C1 segment of cervical spinal cord (tissue), 14 donors: ENCODE measurements at places on chromosomes 5 and 9.

- DNase-seq = no peak
Observed at GRCh38 chr5:5363045-5363444, 59.4 kb upstream of the ICE1 start.

- DNase-seq = no peak
Observed at GRCh38 chr9:95725045-95725444, 150.4 kb upstream of the ERCC6L2 start.

DNA sequence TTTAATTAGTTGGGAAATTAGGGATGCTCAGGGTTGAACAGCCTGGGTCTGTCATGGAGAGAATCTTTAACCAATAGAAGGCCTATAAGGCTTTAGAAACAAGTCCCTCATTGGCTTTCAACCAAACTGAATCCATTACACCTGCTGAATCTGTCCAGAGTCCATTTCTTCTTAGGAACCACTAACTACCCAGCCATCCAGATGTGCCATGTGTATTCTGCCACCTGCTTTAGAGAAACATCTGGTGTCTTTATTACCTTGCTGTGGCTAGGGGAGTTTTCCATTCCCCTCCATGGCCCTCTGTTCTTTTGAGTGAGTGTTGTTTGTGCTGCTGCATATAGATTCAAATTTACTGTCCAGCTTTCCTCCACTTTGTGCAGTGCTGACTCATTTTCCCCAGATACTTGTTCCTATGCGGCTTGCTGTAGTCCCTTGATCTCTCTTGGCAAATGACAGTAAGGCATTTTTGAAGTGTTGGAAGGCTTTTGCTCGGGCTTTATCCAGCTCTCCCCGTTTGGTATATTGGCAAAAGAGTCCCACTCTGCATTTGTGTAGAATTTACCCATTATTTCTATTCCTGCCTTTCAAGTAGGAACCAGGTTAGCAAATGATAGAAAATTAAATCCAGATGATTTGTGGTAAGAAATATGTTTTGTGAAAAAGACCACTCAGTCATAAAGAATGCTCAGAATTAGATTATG is 54.6 kb downstream of the NLN start:
- no peak for DNase-seq

DNA sequence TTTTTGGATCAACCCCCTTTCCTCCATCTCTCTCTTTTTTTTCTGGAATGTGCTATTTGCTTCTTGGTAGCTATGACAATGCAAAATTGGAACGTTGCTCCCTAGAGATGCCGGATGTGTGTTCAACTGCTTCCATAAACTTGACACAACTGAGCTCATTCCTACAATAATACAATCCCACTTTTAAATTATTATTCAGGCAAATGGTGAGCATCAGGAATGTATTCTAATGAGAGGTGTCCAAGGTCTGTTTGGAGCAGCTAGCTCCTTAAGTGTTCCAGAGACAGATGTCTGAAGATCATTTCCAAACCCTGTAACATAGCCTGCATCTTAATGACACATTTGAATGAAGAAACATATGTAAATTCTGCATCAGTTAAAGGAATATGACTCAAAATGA is 518.4 kb downstream of the TAF11L14 start:
- no peak for DNase-seq

DNA sequence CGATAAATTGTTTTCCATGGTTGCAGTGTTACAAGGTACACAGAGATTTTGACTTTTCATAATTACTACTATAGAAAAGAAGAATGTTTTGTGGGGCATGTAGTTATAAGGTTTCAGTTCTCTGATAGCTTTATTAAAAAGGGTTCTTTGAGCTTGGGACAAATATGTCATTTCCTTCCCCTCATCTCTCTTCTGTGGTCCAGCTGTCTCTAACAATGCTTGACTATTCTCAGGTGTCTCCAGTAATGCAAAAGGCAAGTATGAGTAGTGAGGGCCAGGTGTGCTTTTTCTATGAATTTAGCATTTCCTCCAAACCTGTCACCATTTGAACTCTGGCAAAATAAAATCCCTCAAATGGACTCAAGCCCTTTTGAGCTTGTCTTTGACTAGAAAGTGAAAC is 84.3 kb downstream of the SLF1 start:
- no peak for DNase-seq

DNA sequence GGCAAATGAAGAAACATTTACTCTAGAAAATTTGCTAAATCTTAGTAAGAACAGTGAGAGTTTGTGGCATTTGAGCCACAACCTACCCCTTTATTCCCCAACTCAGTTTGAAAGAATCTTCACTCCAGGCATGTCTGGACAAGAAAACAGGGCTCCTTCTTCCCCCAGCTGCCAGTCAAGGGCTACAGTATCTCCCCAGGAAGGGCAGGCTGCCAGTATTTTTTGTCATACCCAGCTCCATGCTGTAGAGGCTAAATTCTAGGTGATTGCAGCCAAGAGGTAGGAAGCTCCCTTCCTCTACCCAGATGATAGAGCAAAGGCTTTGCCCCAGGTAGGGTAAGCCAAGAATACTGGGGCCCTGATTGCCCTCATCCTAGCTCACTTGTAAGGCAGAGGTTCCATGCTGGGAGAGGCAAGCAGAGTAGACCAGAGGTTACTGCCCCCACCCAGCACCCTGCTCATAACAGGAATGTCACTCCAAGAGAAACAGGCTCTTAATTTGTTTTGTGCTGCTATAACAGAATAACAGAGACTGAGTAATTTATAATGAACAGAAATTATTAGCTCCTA is 20.0 kb upstream of the GRPEL2 start:
- DNase-seq = no peak

DNA sequence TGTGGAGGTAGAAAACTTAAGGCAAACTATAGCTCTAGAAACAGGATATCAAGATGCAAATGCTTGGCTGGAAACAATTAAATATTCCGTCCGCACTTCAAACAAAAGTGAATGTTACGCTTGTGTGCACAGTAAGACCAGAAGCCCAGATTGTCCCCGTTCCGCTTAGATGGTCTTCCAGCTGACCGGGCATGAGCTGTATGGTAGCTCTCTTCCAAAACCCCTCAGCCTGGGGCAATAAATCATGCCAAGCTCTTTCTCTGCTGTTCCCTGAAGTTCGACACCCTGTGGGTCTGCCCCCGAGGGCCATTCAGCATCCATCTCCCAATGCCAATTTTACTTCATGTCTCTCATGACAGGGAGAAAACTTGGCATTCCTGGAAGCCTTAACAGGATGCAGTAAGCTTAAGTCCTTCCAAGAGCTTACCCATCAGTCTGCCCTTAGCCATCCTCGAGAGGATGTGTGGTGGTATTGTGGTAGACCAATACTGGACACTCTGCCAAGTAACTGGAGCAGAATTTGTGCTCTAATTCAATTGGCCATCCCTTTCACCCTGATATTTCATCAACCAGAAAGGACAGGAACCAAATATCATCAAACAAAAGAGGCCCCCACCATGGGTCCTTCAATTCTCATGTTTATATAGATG is 70.7 kb upstream of the RANBP6 start:
- DNase-seq = no peak

DNA sequence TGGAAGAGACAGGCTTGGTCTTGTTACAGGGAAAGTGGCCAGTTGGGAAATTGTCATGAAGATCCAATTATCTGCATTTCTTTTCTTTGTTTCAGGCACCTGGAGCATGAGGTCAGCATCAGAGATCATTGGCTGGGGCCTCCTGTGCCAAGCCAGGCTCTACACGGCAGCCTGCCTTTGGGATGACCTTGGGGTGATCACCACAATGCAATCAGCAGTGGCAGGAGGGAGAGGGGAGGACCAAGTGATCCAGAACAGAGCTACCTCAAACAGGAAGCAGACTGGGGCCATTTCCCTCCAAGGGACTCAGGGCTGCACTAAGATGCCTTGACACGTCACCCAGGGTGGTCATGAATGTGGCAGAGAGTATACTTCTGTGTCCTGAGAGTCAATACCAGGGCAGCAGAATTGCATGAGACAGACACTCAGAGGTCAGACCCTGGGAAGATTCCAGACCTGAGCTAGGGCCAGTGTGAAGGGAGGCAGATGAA is 8.9 kb downstream of the SMIM23 start:
- no peak for DNase-seq

- DNase-seq = no peak
Observed at GRCh38 chr9:95834281-95834907, 41.1 kb upstream of the ERCC6L2 start.

DNA sequence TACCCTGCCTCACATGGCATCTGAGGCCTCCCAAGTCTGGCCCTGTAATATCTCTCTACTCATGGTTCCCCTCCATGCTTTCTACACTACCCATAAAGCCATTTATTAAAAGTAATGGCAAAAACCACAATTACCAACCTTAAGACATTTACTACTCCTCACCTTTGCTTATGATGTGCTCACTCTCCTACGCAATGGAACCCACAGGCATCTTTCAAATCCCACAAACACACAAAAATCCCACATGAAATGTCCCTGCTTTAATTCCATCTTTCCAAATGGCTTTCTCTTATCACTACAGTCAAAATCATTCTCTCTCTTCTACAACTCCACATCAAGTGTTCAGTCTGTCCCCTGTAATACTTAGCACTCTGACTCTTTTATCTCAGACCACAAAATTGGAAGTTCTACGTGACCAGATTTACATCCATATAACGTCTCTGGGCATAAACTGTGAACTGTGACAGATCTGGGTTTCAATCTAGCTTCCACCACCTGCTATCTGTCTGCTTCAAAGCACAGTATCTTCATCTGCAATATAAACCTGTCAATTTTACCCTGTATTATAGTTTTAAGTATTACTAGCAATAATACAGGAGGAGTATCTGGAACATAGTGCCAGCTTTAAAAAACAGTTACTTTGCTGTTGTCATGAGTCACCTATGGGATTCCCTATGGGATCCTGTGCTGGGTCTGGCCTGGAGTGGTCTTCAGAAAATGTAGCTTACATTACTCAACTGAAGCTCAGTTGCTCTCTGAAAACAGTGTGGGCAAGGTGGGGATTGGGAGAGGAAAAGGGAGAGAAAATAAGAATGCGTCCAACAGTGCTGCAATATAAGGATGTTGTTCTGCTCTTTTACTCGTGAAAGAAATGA is 137.1 kb upstream of the TRIM32 start:
- DNase-seq = no peak

DNA sequence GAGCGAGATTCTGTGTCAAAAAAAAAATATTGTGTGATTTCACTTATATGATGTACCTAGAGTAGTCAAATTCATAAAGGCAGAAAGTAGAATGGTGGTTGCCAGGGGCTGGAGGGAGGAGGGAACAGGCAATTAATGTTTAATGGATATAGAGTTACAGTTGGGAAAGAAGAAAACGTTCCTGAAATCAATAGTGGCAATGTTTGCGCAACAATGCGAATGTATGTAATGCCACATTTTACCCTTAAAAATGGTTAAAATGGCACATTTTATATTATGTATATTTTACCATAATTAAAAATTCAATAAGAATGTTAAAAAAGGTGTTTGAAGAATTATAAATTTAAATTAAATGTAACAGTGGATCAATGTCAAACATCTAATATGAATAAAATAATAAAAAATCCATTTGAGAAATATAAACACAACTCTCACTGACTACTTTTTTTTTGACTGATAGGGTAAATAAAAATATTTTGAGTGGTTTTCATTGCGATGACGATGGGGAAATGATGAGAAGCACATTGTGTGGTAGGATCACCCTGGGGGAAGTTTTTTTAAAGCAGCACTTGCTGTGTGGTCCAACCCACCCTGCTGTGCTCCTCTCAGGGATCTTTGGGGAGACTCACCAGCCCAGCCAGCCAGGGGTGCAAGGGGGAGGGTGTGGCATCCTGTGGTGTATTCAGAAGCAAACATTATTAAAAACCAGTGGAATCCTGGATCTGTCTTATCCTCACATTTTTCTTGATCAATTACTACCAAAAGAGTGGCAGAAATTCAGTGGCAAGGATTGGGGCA is 4.3 kb downstream of the FYB1 start:
- DNase-seq = no peak

DNA sequence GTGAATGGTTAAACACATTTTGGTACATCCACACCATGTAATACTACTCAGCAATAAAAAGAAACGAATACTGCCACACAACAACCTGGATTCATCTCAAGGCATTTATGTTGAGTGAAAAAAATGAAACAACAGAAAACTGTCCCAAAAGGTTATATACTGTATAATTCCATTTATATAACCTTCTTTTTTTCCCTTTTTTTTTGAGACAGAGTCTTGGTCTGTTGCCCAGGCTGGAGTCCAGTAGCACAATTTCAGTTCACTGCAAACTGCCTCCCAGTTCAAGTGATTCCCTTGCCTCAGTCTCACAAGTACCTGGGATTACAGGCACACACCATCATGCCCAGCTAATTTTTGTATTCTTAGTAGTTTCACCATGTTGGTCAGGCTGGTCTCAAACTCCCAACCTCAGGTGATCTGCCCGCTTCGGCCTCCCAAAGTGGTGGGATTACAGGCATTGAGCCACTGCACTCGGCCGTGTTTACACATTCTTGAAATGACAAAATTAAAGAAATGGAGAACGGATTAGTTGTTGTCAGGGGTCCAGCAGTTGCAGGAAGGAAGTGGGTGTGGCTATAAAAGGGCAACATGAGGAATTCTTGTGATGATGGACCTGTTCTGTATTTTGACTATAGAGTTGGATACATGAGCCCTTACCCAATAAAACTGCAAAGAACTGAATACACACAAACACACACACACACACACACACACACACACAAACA is 17.4 kb downstream of the PPP6C start:
- DNase-seq = no peak

GRCh38 chr5:127621601-127622325 is 27.1 kb upstream of the CTXN3 start:
- no peak for DNase-seq

- no peak for DNase-seq
Observed at GRCh38 chr9:123687246-123687751, 242.6 kb downstream of the DENND1A start.

DNA sequence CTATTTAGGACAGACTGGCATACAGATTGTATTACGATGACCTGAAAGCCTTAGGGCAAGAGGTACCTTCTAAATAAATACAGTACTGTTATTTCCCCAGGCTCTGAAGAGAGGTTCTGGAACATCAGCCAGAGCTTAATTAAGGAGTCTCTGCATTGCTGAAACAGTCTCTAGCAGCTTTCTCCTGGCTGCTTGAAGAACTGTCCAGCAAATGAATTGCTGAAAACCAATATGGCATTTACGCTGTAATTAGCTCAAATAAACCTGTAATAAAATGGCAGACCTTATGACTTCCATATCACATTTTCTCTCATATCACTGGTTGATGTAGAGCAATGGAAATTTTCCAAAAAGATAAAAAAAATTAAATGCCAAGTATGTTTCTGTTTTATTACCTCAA is 636.3 kb downstream of the GABRG2 start:
- DNase-seq = no peak

- no peak for DNase-seq
Observed at GRCh38 chr9:18596920-18597319, 123.0 kb downstream of the ADAMTSL1 start.

GRCh38 chr9:119298076-119298853 is 71.0 kb downstream of the BRINP1 start:
- no peak for DNase-seq

- DNase-seq = no peak
Observed at GRCh38 chr5:149759986-149760853, 30.1 kb downstream of the PPARGC1B start.

- no peak for DNase-seq
Observed at GRCh38 chr9:136017289-136018190, 56.4 kb upstream of the UBAC1 start.

GRCh38 chr9:92147852-92148180 is 32.6 kb upstream of the SPTLC1 start:
- DNase-seq = no peak

- no peak for DNase-seq
Observed at GRCh38 chr5:25160891-25161290, 516.1 kb upstream of the CDH10 start.

- DNase-seq = no peak
Observed at GRCh38 chr5:131607903-131608540, 27.0 kb downstream of the RAPGEF6 start.

GRCh38 chr9:128724744-128725211 is 851 bp upstream of the ZDHHC12 start:
- DNase-seq = no peak
